ENCODE measurements at places on chromosomes 6 and 20. TPM values are rescaled to one million over a fixed set of nuclear protein-coding genes. Genes with fewer than 3 reads are reported as not detected.

DNA sequence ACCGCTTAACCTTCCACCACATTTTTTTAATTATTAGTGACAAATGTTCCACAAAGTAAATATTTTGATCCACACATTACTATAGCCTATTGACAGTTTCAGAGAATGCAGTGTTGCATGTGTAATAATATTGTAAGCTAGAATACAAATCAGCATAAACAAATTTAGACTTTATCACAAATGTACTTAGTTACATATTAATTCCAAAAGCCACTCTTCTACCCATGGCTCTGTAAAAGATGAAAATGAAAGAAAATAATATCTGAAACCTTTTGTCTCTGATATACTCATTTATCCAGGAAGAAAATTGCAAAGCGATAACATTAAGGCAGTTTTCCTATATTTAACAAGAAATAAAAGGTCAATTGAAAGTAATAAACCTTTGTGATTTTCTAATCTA is 954.0 kb upstream of the MAN1A1 start:
- no peak for DNase-seq

DNA sequence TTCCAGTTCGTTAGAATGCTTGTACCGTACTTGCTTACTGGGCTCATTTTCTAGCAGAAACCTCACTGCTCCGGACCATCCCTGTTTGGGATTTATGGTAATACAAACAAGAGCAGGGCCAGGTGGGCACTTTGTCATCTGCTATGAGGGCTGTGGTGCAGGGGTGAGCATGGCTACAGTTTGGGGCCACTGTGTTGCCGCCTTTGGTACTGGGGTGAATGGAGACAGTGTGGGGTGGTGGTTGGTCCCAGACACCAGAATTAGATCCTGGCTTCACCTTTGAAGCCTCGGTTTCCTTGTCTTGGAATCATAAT is 95.0 kb downstream of the TOX2 start:
- DNase-seq = no peak

GRCh38 chr6:46103441-46104115 is 26.2 kb upstream of the ENPP4 start:
- DNase-seq = no peak

DNA sequence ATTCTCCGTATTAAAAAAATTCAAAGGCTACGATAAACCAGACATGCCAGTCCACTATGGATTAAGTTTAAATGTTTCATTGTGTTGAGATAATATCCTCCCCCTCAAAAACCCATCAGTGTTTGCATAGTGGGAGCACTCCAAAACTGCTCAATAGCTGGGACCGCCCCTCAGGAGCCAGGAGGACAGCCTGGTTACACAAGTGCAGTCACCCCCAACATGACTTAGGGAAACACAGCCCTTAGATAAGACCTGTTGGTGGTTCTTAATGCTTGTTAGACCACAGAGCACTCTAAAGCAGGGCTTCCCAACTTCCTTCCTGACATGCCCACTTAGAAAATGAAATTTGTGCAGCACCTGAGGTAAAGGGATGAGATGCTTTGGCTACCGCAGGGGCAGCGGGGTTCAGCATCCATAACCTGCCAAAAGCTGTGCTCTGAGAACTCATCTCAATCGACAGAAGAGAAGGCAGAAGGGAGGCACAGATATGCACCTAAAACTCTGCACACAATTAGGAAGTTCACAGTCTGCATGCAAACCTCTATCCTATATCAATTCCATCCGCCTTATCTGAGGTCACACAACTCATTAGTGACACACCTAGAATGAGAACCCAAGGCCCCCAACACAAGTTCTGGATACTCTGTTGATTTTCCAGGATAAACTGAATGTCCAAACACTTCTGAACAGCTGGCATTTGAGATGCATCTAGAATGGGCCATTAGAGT is 74.3 kb downstream of the RALGAPA2 start:
- DNase-seq = no peak

The HLA-DQA1 gene
- not detected for total RNA-seq

Data from foreskin keratinocyte (primary cell).